Stromal cell of bone marrow (primary cell): ENCODE measurements at places on chromosomes 1 and 21.

- no peak for DNase-seq
These were observed 160.8 kb downstream of the VAV3 start for GRCh38 chr1:107804134-107804533.

GRCh38 chr1:227072991-227073390 lies 132.9 kb downstream of the COQ8A start:
- DNase-seq, result peak; percentile 17

- DNase-seq, result no peak
These were observed 47.2 kb downstream of the MORN1 start for GRCh38 chr1:2344121-2344681.

GRCh38 chr1:222301652-222302051 lies 246.3 kb downstream of the HHIPL2 start:
- no peak for DNase-seq

- DNase-seq, result no peak
These were observed 128.7 kb upstream of the DPYD start for GRCh38 chr1:98049370-98050135.

- DNase-seq, result no peak
These were observed 27.0 kb downstream of the ELAVL4 start for GRCh38 chr1:50135716-50136115.

- DNase-seq, result no peak
These were observed 77.4 kb downstream of the HLX start for GRCh38 chr1:220956501-220957232.

DNA sequence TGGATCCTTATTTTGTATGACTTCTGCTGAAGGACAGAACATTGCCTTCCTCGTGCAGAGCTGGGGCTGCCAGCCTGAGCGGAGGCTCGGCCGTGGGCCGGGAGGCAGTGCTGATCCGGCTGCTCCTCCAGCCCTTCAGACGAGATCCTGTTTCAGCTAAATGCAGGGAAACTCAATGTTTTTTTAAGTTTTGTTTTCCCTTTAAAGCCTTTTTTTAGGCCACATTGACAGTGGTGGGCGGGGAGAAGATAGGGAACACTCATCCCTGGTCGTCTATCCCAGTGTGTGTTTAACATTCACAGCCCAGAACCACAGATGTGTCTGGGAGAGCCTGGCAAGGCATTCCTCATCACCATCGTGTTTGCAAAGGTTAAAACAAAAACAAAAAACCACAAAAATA lies 27.5 kb upstream of the KDM4A start:
- DNase-seq, result peak; percentile 33

GRCh38 chr1:40306296-40306695 lies 10.8 kb downstream of the COL9A2 start:
- no peak for DNase-seq

DNA sequence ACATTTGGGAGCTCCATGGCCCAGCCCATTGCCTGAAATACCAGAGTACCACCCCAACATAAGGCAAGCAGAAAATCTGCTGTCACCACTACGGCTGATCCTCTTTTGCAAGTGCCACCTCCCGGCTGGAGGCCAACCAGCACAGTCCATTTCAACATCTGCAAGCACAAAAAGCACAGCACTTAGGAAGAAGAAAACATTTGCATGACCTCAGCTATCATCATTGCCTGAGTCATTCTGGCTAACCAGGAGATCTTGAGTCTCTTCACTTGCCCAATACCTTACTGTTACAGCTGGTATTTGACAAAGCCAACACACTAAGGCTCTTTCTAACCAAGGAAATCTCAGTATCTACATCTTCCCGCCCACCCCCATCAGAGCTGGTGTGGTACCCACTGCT lies 55.9 kb downstream of the NEK7 start:
- peak; percentile 82 for DNase-seq

DNA sequence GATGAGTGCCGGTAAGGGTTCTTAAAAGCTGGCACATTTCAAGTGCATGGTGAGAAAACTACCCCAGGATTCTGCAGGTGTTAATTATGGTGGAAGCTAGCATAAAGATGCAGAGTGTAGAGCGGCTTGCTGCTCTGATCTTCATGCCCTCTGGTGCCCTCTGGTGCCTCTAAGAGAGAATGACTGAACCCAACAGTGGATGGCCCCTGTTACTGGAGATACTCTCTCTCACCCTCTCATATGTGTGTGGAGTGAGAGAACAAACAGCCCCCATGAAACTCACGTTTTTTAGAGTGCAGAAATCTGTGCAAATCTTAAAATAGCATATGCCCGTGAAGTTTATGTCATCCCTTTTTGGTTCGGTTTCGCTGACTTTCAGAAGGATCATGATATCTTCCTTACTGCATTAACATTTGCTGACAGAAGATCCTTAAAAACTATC lies 90.0 kb downstream of the GRIK1 start:
- DNase-seq, result peak; percentile 31

DNA sequence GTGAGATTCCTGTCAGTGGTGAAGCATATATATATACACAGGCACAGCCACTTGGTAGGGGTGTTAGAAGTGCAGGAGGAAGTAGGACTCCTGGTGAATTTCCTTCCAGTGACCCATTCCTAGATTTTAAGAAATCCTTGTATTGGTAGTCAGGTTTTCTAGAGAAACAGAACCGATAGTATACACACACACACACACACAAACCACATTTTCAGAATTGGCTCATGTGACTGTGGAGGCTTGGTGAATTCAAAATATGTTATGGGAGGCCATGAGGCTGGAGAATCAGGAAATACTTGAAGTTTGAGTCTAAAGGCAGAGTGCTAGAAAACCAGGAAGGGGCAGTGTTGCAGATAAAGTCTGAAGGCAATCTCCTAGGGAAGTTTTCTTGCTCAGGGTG lies 114.2 kb downstream of the FCRL5 start:
- DNase-seq, result peak; percentile 48

GRCh38 chr1:14726606-14727005 lies 128.1 kb downstream of the KAZN start:
- no peak for DNase-seq

DNA sequence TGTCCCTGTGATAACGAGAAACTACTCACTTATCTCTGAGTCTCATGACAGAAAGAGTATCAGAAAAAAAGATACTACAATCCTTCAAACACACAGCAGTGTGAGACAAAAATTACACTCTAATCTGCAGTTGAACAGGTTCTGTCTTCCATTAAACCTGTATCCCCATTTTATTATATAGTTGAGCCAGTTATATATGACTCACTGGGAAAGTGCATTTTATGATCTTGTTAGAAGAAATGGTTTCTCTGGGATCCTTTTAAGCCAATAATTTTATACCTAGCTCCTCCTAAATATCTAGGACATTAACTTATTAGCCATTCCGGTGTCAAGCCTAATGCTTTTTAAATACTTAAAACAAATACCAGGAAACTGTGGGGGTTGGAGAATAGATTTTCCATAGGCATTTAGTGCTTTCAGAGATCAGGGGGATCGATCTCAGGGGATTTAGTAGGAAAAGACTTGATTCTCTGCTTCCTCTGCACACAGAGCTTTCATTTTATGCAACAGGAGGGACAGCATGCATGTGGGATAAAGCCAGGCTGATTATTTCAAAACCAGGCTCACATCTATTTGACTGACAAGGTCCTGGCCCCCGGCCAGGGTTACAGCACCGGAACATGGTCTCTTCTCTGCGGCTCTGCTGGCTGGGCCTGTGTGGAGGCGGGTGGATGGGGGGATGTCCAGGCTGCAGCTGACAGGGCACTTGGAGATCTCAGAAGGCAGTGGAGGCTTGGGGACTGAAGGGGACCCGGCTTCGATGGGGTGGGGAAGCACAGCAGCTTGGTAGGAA lies 310.6 kb downstream of the DISC1 start:
- DNase-seq, result no peak

DNA sequence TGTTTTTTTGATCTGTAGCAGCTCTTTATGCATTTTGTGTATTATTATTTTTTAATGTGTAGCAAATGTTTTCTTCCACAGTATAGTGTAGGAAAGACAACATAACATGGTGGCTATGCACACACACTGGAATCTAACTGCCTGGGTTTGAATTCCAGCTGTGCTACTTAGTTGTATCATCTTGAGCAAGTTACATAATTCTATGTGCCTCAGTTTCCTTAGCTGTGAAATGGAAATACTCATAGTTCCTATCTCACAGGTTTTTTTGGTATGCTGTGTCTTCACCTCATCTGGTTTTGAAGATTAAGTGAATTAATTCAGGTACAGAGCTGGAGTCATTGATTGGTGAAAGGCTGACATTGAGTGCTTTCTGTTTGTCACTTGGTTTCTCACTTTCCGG lies 1.2 kb upstream of the IARS2 start:
- no peak for DNase-seq

GRCh38 chr1:154502744-154503115 lies 518 bp upstream of the SHE start:
- DNase-seq, result no peak

- no peak for DNase-seq
These were observed 258.5 kb downstream of the BACH1 start for GRCh38 chr21:29557200-29557599.

GRCh38 chr1:52328615-52329014 lies 37.4 kb downstream of the CC2D1B start:
- DNase-seq, result no peak

- DNase-seq, result peak; percentile 67
These were observed 16.7 kb downstream of the CAMTA1 start for GRCh38 chr1:6801966-6802365.

DNA sequence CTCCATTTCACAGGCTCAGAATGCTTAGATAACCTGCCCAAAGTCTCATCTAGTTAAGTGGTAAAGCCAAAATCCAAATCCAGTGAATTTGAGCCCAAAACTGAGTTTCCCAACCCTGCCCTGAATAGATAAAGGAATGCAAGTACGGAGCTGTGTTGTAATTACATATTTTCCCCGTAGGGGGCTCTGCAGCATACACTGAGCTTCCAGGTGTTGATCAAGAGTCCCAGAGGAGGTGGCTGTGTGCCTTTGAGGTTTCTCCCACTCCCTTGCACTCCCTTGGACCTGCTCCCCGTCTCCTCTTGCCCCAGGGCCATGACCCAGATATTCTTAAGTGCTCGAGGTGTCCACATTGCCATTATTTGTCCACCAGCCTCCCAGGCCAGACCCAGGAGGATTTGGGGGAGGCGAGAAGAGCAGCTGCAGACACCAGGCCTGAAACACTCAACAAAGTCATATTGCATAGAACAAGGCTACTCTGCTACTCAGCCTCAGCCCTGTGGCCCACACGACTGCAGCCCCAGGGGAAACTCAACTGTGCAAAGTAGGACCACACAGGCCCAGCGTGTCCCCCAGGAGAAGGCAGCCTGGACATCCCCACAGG lies 18.4 kb upstream of the LY9 start:
- DNase-seq, result no peak

DNA sequence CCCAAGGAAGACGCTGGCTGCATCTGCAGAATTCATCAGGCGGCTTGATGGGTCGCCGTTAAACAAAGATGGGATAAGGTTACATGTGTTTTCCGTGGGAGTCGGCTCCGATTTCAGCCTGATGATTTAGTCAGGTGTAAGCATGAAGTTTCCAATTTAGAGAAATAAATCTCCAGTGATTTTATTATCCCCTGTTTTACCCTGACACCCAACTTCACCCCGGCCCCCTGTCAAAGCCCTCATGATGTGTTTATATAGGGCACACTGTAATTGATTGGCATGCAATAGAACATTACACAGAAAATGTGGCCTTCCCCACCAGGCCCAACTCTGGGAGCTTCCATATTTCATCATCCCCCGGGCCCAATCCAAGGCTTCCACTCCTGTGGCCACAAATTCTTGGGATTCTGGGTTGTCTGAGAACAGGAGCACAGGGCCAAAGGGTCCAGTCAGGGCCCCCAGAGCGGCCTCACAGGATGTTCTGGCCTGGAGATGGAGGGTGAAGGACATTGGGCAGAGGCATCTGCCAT lies 72.5 kb downstream of the FOXD2 start:
- DNase-seq, result no peak

DNA sequence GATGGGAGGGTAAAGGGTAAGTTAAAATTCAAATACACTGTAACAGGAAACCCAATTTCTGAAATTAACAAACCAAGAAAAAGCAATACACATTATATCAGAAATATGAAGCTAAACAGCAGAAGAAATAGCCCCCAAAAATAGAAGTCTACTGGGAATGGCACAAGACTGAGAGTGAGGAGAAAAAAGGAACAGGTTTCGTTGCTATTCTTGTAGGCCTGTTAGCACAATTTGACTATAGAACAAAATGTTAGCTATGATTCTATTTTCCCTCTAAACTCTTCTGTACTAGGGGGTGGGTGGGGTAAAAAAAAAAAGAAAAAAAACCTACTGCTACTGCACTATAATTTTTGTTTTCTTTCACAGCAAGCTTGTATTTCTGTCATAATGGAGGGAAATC lies 12.5 kb downstream of the RBBP5 start:
- no peak for DNase-seq

DNA sequence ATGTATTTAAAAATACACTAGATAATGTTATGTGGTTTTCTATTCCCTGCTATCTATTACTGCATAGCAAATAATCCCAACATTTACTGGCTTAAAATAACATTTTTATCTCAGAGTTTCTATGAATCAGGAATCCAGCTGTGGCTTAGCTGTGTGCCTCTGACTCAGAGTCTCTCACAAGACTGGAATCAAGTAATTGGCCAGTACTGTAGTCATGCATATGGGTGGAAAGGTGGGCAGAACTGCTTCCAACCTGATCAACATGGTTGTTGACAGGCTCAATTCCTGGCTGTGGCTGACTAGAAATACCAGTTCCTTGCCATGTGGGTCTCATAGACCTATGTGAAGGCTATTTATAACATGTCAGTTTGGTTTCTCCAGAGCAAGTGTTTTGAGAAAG lies 131.8 kb downstream of the PDE4B start:
- peak; percentile 80 for DNase-seq

DNA sequence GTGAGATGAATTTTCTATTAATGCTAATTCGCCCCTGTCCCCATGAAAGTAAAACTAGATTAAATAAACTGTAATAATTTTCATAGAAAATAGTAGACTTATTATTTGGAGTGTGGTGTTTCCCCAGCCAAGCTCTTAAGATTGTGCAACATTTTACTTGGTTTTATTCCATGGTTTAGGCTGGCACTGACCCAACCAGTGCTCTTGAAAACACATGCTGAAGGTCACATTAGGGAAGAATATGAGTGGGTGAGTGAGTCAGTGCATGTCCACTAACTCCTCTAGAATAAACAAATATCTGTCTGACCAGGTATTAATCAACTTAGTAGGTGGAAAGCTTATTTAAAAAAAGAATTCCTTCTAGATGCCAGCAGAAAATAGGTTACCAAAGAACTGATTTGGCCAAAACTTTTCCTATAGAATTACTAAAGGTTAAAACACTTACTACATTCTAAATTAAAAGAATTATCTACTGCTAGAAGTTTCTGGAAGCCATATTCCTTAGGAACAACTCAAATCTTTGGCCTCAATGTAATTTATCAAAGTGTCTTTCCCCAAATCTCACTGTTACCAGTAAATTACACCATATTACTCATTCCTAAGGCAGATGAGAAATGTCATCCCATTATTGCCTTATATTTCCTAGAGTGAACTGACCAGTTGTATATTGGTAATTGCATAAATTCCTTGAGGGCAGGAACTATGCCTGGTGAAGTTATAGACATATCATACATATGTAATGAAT lies 89.7 kb upstream of the RGS1 start:
- DNase-seq, result peak; percentile 97
